Liver (tissue), 10 donors: ENCODE measurements at places on chromosomes 7 and 10.

GRCh38 chr10:89391907-89392756 lies at the start of gene IFIT1:
Gene IFIT1 (plus strand): TSS chr10:89392623. CDS start chr10:89392713, 90 bp downstream.
- DNase-seq, result peak; percentile 55

GRCh38 chr7:25779002-25779546 lies 372.9 kb upstream of the NFE2L3 start:
- no peak for DNase-seq

DNA sequence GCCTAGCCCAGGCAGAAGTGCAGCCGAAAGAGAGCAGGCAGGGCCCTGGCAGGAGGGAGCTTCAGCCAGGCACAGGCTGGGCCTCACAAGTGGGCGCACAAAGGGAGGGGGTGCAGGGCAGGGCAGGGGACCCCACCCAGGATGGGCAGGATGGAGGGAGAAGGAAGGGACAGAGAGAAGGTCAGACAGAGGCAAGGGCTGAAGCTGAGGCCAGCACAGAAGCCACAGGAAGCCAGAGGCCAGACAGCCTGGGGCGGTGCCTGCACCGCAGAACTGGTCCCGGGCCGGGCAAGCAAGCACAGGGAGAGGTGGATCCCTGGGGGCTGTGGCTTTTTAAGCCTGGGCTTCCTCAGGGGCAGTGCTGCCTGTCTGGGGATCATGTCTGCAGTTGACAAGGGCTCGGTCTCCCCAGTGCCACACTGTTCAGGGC lies 16.7 kb downstream of the NOS3 start:
- DNase-seq, result no peak

DNA sequence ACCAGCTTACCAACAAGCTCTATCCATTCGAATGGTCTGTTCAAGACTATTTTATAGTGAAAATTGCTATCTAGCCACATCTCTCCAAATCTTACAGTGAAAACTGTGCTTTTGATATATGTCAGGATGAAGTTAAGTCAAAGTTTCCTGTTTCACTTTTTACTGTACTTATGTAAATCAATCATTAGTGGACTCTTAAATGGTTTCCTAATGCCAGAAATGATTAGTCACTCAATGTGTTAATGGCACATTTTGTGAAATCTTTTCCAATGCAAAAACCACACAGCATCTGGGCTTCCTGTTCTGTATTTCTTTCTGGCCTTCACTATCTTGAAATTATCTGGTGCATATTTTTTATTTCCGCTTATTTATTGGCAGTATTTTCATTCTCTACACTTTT lies 87.3 kb upstream of the STEAP1B start:
- no peak for DNase-seq

DNA sequence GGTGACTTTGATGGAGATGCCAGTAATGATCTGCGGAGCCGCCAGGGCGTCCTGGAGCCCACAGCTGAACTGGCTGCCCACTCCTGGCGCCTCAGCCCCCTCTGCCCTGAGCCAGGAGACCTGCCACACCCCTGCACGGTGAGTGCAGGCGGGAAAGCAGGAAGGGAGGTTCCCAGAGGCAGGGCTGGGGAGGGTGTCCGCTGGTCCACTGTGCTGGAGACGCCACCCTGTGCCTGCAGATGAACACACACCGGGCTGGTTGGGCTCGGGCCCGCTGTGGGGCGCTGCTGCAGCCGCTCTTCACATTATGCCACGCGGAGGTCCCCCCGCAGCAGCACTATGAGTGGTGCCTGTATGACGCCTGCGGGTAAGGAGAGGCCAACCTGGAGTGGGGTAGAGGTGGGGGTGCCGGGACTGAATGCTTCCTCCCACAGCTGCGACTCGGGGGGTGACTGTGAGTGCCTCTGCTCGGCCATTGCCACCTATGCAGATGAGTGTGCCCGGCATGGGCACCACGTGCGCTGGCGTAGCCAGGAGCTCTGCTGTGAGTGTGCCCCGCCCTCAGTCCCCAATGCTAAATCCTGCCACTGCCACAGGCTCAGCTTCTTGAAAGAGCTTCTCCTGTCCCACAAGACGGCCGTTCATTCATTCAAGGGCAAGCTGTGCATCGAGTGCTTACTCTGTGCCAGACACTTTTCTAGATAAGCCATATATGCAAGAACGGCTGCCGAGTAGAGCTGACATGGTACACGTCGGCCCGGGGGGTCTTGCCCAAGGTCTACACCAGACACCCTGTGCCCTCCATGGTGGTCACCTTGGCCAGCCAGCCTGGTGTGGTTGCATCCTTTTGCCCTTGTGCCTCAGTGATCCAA lies 14.3 kb upstream of the ZNF467 start:
- DNase-seq, result no peak

DNA sequence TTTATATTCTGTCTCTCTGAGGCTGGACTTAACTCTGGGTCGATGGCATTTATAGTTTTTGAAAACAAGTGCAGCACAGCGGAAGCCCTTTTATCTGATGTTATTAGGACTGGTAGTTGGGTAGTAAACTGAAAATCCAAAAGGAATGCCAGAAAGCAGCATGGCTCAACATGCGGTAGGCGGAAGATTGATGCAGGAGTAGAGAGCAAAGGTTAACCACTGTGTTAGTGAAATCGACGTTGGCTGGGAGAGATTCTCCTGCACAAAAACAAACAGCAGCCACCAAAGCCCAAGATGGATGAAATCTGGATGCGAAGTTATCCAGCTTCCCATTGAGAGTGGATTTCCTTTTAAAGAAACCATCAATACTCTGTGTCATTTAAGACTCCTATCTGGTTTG lies 54.5 kb upstream of the EMX2 start:
- no peak for DNase-seq

- DNase-seq, result no peak
These were observed 26.5 kb downstream of the BTRC start for GRCh38 chr10:101380353-101381017.

GRCh38 chr7:2512179-2512661 lies 7.4 kb upstream of the LFNG start:
- DNase-seq, result no peak

DNA sequence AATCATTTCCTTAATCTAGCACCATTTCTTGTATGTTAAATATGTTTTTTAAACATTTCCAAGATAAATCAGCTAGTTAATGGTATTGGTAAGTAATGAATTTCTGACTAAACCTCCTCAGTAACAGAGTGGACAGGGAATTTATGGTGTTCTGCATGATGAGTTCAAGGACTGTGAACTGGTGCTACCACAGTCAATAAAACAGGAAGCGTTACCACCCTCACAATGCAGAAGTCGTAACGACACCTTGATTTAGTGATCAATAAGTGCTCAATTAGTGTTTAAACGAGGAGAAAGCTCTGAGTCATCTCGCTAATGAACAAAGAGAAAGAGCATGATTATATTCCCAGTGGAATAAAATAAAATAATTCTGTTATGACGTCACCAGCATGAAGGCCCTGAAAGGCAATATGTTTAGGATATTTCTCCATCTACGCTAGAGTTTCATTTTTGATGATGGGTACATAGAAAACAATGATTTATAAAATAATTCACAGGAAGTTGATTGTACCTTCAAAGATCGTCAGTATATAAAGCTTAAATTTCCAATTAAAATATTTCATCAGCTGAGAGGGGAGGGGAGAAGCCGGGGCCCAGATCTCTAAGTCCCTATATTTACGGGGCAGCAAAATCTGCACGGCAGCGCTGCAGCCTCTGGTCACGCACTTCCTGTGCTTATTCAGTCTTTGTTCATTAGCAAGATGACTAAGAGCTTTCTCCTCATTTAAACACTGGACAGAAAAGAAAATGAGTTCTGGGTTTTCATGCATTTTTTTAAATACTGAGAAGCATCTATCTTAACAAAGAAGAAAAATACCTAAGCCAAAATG lies 400.5 kb downstream of the PTPRN2 start:
- no peak for DNase-seq

GRCh38 chr7:102152672-102153598 lies 133.7 kb upstream of the SH2B2 start:
- DNase-seq, result no peak

- DNase-seq, result no peak
These were observed 193.1 kb downstream of the COBL start for GRCh38 chr7:51123322-51124019.

- no peak for DNase-seq
These were observed 91.3 kb downstream of the POU6F2 start for GRCh38 chr7:39069031-39069430.

DNA sequence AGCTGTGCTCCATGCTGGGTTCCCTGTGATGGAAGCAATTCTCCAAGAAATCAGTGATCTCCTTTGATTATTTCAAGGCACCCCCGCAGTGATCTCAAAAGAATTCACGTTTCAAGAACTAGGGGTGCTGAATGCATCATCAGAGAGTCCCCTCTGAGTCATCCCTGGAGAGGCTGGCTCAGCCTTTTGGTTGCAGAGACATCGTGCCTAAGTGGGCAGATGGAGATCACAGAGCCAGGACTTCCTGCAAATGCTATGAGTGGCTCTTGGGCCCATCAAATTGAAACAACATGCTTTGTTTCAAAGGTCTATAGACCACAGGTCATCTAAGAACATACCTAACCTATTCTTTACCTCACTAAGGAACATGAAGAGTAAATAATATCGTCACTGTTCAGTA lies 41.5 kb upstream of the PLEKHA1 start:
- DNase-seq, result no peak

DNA sequence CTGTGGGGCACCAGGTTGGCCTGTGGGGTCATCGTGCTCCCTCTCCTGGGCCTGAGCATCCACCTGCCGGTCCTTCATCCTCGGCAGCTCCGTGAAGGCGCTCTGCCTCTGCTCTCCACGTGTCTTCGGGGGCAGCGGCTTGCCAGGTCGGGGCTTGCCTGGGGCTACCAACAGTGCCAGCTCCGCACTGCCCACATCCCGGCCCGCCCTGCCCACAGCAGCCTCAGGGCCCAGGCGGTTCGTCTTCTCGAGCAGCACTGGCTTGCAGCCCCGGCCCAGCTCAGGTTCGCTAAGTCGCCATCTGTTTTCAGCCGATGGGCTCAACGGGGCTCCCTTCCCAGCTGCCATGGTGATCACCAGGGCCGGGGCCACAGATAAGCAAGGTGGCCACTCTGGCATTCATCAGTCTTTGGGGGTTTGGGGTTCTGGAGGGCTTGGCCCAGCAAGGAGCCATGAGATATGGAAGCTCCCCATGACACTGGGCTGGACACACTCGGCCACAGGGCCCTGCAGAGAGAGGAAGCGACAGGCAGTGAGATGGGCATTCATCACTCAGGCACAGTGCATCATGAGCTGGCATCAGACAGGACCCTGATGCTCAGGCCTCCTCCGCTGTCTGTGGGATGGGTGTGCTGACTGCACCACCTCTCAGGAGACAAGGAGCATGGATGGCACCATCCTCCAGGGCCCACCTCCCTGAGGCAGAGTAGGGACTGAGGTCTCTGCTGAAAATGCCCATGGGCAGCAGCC lies 15.5 kb downstream of the ZNF488 start:
- DNase-seq, result no peak

DNA sequence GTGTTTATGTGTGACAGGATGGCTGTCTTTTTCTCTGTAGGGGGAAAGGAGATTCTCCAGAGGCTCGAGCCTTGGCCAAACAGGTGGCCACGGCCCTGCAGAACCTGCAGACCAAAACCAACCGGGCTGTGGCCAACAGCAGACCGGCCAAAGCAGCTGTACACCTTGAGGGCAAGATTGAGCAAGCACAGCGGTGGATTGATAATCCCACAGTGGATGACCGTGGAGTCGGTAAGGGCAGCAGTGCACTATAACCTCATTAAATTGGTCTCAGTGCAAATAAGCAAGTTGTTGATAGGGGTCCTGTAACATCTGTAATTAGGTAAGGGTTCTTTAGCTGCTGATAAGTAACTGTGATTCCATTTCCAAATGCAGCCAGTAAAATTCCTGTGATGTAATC lies 56.4 kb downstream of the AP3M1 start:
- no peak for DNase-seq

DNA sequence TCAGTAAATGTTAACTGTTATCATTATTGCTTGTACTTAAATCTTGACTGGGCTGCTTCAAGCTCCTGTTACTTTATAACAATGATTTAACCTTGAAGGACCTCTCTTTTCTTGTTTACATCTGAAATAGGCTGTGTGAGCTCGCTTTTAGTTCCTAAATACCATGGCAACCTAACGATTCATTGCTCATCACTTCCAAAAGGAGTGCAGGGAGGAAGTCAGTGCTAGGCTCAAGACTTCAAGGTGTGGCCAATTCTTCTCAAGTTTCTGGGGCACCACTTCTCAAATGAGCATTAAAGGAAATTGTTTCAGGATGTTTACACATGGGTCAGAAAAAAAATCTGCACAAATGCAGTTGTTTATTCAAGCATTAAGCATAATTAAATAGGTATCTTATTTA lies 284.2 kb downstream of the MTERF1 start:
- DNase-seq, result no peak

- DNase-seq, result no peak
These were observed 55.8 kb downstream of the FAM53B start for GRCh38 chr10:124688386-124688785.

GRCh38 chr7:21965291-21965690 lies 19.6 kb upstream of the CDCA7L start:
- no peak for DNase-seq

DNA sequence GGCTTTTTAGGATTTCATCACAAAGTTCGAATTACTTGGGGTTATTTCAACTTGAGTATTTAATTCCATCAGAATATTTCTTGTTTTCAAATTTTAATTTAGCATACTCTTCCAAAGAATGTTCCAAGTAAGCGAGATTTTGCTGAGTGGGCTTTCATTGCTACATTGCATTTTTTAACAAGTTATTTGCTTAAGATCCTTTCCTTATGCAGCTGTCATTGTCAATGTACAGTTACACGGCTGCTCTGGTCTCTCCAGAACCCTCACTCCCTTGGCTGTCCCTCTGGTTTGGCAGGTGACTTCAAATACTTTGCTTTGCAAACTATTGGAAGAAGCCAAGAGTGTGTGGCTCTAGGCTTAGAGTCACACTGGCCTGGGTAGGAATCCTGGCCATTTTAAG lies 80.0 kb downstream of the CFAP58 start:
- no peak for DNase-seq

DNA sequence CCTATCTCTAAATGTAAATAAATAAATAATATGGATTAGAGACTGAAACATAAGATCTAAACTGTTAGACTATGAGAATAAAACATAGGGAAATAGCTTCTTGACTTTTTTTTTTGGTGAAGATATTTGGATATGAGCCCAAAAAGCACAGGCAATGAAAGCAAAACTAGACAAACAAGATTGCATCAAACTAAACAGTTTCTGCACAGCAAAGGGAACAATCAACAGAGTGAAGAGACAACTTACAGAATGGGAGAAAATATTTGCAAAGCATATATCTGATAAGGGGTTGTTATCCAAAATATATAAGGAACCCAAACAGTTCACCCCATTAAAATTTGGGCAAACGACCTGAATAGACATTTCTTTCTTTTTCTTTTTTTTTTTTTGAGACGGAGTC lies 148.1 kb downstream of the SUGCT start:
- no peak for DNase-seq

DNA sequence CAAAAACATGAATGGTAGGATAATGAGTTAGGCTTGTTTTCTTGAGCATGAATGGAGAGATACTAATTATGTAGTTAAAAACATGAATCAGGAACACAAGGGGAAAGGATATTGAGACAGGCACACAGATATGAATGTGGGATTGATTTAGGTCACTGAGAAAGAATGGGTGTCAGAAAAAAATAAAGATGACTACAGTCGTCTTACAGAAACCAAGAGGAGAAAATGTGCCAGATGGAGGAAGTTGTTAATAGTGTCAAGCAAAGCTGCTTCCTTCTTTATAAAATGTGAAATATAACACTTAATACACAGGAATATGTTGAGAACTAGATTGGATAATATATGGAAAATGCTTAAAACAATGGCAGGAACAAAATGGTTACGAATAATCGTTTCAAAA lies 173.3 kb upstream of the BET1 start:
- DNase-seq, result no peak

GRCh38 chr7:41536122-41536872 lies 166.6 kb downstream of the INHBA start:
- no peak for DNase-seq
